CD4-positive, alpha-beta T cell treated with Interleukin-21 for 1 hour (primary cell): ENCODE measurements at places on chromosomes 11 and 22.

DNA sequence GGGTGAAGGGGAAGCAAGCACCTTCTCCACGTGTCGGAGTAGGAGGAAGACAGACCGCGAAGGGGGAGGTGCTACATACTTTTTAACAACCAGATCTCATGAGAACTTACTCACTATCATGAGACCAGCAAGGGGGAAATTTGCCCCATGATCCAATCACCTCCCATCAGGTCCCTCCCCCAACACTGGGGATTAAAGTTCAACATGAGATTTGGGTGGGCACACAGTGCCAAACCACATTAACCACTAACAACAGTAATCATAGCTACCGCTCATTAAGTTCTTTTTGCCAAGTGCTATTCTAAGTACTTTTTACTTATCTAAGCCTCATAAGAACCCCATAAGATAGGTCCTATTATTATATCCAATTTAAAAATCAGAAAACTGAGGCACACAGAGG lies 450.5 kb upstream of the DDI1 start:
- DNase-seq = no peak

GRCh38 chr22:30265823-30266444 lies 717 bp downstream of the OSM start:
- DNase-seq = peak; percentile 89

DNA sequence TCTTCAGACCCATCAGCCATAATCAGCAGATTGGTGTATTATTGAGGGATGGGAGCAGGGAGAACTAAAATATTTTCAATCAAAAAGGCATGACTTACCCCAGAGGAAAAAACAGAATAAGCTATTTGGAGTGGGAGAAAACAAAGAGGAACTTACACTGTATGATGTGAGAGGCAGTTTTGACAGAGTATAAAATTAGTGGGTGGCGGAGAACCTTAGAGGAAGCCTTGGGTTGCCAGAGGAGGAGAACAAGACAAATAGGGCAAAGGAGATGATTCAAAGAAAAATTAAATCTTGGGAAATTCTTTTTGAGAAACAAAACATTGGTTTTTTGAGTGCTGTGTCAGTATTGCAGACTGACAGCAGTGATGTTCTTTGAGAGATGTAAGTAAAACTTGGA lies 285.0 kb downstream of the C11orf87 start:
- DNase-seq = no peak

DNA sequence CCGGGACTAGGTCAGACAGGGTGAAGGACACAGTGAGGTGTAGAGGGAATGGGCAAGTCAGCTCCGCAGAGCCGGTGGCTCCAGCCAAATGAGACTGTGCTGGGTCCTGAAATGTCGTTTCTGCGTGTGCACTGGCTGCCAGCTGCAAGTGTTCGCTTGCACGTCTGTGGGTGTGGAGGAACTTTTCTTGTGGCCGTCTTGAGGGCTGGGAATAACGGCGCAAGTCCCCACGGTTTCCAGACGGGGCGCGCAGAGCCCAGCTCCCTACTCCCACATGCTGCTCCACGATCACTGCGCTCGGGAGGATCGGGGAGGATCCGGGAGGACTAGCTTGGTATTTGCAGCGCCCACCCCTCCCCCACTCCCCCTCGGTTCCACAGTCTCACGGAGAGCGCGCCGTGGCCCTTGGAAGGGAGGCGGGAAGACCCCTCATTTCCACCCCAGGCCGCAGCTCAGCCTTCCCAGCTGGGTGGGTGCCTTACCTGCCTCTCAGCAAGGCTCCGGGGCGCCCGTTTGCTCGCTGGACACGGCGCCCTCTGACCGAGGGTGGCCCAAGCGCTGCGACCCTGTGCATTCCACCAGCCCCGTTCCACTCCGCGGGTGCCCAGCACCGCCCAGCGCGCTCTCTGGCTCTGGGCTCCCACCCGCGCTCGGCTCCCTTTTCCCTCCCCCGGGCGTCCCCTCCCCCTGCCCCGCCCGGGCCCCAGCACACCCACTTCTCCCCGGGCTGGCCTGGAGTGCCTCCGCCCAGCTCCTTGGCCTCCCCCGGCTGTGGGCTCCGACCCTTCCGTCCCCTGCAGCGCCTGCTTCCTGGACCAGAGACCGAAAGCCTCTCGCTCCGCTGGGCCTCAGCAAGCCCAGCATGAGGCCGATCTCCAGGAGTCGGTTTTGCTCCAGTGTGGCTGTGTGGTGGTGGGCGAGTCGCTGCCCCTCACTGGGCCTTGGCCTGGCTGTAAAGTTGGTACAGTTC lies at the start of gene KCNE3:
KCNE3 (minus strand) TSS at position 634 of the 970 bp plus-strand sequence. CDS start 9,986 bp downstream, outside the sequence.
- DNase-seq = no peak

DNA sequence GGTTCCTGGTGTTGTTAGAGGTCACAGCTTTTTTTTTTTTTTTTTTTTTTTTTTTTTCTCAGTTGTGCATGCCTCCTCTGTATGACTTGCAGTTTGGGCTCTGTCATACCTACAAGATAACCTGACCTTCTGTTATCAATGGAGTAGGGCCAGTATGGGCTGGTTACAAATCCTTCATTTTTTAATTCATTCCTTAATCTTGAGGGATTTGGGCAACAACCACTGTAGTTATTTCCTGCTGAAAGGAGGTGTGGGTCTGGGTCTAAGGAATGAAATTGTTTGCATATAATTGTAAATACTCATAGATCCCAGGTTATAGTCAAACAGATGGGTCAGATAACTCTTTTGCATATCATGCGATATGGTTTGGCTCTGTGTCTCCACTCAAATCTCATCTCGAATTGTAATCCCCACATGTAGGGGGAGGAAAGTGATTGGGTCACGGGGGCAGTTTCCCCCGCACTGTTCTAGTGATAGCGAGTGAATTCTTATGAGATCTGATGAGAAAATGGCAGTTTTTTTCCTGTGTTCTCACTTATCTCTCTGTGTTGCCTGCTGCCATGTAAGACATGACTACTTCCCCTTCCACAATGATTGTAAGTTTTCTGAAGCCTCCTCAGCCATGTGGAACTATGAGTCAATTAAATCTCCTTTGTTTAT lies 14.1 kb upstream of the GLYAT start:
- DNase-seq = no peak

- no peak for DNase-seq
Measured at GRCh38 chr22:50320116-50320515, 6.7 kb downstream of the DENND6B start.

DNA sequence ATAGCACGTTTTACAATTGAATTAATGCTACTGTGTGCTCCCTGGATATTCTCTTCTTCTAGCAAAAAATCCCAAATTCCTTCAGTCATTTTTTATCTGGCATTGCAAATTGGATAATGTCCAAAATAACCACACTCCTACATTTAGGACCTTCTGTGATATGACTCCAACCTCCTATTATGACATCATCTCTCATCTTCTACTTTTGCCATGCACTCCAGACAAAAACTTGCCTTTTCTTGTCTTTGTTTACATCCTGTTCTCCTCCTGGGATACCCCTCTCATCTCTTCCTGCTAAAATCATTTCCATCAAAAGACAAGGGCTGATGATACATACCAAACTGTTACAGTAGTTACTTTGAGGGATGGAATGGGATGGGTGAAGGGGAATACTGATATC lies 20.6 kb upstream of the TMEM218 start:
- no peak for DNase-seq

DNA sequence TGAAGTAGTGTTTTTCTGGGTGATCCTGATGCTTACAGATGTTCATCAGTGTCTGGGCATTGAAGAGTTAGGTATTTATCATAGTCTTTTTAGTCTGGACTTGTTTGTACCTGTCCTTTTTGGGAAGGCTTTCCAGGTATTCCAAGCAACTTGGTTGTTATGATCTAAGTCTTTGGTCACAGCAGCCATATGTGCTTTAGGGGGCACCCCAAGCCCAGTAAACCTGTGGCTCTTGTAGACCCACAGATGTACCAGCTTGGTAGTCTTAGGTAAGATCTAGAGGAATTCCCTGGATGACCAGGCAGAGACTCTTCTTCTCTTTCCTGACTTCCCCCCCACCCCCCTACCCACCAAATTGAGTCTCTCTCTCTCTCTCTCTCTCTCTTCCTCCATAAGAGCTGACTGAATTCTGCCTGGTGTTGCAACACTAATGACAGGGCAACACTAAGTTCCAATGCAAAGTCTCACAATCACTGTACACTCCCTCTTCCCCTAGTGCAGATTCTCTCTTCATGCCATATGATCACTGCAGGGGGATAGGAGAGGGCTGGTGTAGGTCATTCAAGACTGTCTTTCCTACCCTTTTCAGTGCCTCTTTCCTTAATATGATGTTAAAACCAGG lies 24.5 kb upstream of the MMP8 start:
- DNase-seq = no peak

DNA sequence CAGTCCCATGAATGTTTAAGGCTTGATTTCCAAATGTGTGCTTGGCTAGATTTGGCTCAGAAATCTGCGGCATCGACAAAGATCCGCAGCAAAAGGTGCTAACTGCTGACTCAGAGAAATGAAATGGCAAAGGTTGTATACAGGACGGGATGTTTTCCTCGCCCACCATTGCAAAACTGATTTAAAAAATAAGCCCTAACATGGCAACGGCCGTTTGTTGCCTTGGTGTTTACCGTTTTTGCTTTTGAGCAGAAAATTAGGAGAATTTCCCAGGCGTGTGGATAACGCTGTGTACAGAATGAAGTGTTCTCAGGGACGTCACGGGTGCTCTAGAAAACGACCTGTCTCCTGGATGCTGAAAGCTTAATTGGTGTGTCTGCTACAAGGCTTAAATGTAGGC lies 70.2 kb downstream of the ARHGAP8 start:
- DNase-seq = no peak

DNA sequence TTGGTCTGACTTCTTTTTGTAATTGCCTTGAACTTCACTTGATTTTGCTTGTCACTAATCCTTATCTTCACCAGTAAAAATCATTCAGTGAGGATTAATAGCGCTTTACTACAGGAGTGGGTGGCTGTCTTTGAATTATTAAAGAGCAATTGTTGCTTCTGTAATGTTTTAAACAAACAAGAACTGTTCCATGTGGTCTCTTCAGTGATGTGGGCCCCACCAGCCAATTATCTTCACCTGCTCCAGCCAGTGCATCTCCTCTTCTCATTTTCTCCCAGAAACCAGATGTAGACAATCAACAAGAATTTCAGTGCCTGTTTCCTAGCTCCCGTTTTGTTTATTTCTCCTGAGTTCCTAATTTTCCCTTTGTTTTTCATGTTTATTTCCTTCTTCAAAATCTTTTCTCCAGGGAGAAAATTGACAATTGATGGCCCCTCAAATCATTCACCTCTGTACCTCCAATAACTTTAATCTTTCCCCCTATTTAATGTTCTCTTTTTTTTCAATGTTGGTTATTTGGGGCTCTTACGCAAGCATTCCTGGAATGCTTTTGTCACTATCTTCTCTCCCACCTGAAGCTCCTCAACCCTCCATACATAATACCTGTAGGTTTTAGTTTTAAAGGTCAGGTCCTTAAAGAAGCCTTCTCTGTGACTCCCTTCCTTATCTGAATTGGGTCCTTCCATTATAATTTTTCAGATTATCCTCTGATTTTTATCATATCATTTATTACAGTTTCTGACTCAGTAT lies 115.1 kb downstream of the ARFGAP2 start:
- no peak for DNase-seq

DNA sequence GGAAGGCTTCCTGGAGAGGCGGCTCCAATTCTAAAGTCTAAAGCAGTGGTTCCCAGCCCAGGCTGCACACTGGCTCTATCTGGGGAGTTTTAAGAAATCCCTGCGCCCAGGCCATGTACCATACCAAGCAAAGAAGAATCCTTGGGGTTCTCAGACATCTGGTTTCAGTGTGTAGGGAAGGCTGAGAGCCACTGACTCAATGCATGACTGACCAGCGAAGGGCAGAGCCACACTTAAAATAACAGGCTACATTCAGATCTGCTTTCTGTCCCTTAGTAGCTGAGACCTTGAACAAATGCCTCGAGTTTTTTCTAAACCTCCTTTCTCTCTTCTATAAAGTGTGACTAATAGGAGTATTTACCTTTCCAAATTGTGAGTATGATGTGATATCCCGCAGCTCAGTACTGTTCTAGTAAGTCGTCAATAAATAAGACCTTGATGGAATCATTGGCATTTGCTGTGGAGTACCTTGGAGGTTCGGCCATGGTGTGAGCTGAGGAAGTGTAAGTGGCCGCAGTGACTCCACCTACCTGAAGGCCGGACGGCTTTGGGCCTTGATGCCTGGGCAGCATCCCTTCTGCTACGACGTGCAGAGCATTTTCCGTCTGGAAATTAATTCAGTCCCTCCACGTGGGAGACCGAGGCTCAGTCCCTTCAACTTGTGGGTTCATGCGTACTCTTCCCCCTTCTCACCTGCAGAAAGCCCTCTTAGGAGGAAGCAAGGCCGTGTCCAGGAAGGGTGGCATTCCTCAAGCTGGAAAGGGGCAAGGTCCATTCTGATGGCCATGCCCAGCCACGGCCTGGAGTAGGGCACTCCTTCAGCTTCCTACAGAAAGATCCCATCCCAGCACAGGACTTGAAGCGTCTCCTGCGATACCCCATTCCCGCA lies 25.1 kb downstream of the GLB1L2 start:
- DNase-seq = no peak

DNA sequence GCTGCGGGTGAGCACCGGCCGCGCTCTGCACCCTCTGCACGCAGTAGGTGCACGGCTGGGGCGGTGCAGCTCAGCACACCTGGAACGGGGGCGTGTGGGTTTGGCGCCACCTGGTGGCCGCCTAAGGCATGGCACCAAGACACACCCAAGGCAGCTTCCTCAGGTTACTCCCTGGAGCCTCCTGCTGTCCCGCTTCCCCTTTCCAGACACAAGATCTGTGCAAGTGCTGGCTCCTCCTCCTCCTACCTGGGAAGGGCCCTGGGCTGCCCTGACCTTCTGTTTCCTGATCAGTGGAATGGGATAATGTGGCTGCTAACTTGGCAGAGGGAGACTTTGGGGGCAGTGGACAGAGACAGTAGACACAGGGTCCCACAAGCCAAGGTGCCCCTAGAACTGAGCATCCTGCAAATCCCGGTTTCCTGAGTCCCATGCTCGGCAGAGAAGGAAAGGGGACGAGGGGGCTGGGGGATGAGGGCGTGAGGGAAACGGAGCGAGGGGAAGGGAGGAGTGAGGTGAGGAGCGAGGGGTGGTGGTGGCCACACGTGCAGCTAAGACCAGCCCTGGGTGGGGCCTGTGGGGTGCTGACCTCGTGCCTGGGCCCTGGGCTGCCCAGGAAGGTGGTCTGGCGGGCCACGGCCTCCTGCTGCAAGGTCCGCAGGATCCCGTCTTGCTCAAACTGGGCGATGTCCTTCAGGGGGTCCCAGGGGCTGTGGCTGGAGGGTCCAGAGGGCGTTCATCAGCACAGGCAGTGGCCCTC lies 34.8 kb upstream of the CARS1 start:
- DNase-seq = peak; percentile 74
